ENCODE measurements at places on chromosomes 3 and 15. TPM values are rescaled to one million over a fixed set of nuclear protein-coding genes. Genes with fewer than 3 reads are reported as not detected.
A peak's percentile ranks its signal among the peaks of the same experiment; 100 is the strongest.

DNA sequence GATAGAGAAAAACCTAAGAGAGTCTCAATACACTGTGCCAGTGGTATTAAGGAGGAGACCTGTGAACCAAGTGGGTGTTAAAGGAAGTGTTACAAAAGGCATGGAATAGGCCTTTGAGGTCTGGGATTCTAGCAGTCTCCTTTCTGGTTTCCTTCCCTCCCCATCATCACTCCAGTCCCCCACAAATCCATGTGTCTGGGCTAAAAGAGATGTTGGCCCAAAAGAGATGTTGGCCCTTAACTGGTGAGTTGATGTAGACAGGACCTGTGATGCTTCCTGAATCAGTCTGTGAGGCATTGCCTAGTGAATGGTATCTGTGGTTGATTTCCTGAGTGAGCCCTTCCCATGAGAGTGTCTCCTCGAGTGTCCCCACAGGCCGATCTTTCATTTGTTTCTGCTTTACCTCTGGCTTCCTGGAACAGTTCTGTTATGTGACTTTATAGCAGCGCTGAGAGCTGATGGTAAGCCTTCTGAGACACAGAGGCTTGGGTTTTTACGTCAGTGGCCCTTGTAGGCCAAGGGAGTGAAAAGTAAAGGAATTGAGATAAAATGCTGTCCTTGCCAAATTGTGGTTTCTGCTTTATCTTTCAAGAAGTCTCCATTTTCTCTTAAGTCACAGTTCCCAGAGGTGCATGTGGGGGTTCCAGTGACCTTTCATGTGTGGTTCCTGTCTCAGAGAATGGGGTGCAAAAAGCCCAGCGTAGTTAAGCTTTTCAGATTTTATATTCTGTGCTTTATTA lies 87.8 kb downstream of the KLHL25 start:
- H3K4me3 ChIP-seq = peak overlapping the region; percentile 27
- H3K4me1 ChIP-seq = peaks cover 71% of the 10 kb centered on the region
- no peak for DNase-seq
- peak overlapping the region; percentile 83 for H3K27ac ChIP-seq
- H3K36me3 ChIP-seq = no peaks in the 10 kb centered on the region

- no peak overlapping the region for H3K4me3 ChIP-seq
- peaks cover 7% of the 10 kb centered on the region for H3K4me1 ChIP-seq
- no peak for DNase-seq
- H3K27me3 ChIP-seq = no peaks in the 10 kb centered on the region
- H3K27ac ChIP-seq = no peak overlapping the region
These were observed 82.0 kb downstream of the USF3 start for GRCh38 chr3:113614402-113614801.

Gene SPINK8
- not detected for total RNA-seq

- peak within 1 kb of the TSS; percentile 68 for H3K4me3 ChIP-seq
- peak within 1 kb of the TSS; percentile 99 for H3K27ac ChIP-seq
- no peaks in the 10 kb centered on the region for H3K27me3 ChIP-seq
- H3K4me1 ChIP-seq = peaks cover 32% of the 10 kb centered on the region
- no peaks in the 10 kb centered on the region for H3K36me3 ChIP-seq
- peak; percentile 88 for DNase-seq
These were observed at the start of gene MAPK6 for GRCh38 chr15:52018693-52019393. Gene MAPK6, plus strand, starts transcription at chr15:52019219. Its CDS starts 27,242 bp downstream, at chr15:52046461.

Gene NECTIN3
- 4.3 TPM for total RNA-seq

DNA sequence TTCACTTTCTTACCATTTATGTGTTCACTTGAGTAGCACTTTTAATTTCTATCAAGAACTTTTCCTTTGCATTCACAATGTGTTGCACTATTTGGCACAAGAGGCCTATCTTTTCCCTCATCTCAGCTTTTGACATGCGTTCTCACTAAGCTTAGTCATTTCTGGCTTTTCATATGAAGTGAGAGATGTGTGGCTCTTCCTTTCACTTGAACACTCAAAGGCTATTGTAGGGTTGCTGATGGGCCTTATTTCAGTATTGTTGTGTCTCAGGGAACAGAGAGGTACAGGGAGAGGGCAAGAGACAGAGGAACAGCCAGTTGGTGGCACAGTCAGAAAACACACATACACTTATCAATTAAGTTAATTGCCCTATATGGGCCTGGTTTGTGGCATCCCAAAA lies 127.4 kb upstream of the MLF1 start:
- no peak overlapping the region for H3K27ac ChIP-seq
- no peaks in the 10 kb centered on the region for H3K4me1 ChIP-seq
- no peak for DNase-seq
- H3K36me3 ChIP-seq = no peaks in the 10 kb centered on the region
- no peaks in the 10 kb centered on the region for H3K27me3 ChIP-seq

Gene HDC
- total RNA-seq = not detected

- DNase-seq = no peak
- H3K27ac ChIP-seq = no peak overlapping the region
These were observed 22.1 kb downstream of the SATB1 start for GRCh38 chr3:18403061-18403460.

- no peak overlapping the region for H3K4me3 ChIP-seq
- H3K36me3 ChIP-seq = no peaks in the 10 kb centered on the region
- H3K27me3 ChIP-seq = peaks cover 3% of the 10 kb centered on the region
These were observed 179.2 kb upstream of the PROK2 start for GRCh38 chr3:71964170-71964569.

DNA sequence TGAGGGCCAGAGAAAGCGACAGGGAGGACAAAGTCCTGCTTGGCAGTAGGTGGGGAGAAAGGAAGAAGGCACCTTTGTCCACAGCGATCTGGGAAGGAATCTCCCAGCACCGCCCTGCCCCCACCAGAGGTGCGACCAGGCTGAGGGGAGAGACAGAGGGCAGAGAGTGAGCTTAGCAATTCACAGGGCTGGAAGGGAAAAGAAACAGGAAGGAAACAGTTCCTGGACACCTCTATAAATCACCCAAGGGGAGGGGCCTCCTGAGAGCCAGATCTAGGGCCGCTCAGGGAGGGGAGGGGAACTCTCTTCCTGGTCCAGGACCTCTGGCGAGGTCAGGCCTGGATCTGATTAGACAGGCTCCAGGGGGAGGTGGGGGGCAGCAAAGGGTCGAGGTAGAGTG lies 35.4 kb downstream of the RNU5B-1 start:
- no peaks in the 10 kb centered on the region for H3K36me3 ChIP-seq
- H3K4me3 ChIP-seq = no peak overlapping the region
- H3K27me3 ChIP-seq = no peaks in the 10 kb centered on the region
- no peak for DNase-seq

DNA sequence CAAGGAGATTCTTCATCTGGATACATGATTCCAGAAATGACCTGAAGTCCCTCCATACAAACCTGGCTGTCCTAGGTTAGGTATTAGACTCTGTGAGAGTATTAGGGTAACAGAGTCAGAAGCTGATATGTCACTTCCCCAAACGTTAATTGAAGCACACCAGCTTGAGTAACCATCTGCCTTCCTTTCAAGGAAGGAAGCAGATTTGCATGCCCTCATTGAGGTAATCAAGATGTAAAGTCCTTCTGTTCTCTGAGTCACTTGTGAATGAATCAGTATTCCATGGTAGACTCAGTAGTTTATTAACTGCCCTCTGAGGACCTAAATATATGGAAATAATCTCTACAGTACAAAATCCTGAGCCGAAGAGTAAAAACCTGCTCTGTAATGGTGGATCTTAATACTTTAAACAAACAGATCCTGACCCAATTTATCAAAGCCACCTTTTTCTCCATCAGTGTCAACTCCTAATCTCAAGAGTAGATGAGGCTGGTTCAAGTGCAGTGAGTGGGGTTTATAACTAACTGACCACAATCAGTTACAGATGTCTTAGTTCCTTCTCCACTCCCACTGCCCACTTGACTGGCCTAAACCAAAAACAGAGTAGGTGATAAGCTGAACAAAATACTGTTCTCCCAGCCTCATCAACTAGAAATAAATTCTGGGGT lies 246.2 kb upstream of the CHRM5 start:
- no peak for DNase-seq
- no peak overlapping the region for H3K4me3 ChIP-seq
- no peaks in the 10 kb centered on the region for H3K4me1 ChIP-seq
- no peak overlapping the region for H3K27ac ChIP-seq
- no peaks in the 10 kb centered on the region for H3K27me3 ChIP-seq

- H3K4me3 ChIP-seq = no peak overlapping the region
- no peak overlapping the region for H3K27ac ChIP-seq
- no peak for DNase-seq
- peaks cover 26% of the 10 kb centered on the region for H3K4me1 ChIP-seq
- H3K27me3 ChIP-seq = no peaks in the 10 kb centered on the region
These were observed 165.3 kb downstream of the PLCL2 start for GRCh38 chr3:17050071-17050470.

Gene TMEM40
- 0.62 TPM for total RNA-seq

Gene UBAP1L
- 0.84 TPM for total RNA-seq

GRCh38 chr15:81497238-81497637 lies 123.2 kb upstream of the TMC3 start:
- H3K27me3 ChIP-seq = no peaks in the 10 kb centered on the region
- no peak overlapping the region for H3K27ac ChIP-seq
- no peaks in the 10 kb centered on the region for H3K36me3 ChIP-seq
- no peaks in the 10 kb centered on the region for H3K4me1 ChIP-seq

DNA sequence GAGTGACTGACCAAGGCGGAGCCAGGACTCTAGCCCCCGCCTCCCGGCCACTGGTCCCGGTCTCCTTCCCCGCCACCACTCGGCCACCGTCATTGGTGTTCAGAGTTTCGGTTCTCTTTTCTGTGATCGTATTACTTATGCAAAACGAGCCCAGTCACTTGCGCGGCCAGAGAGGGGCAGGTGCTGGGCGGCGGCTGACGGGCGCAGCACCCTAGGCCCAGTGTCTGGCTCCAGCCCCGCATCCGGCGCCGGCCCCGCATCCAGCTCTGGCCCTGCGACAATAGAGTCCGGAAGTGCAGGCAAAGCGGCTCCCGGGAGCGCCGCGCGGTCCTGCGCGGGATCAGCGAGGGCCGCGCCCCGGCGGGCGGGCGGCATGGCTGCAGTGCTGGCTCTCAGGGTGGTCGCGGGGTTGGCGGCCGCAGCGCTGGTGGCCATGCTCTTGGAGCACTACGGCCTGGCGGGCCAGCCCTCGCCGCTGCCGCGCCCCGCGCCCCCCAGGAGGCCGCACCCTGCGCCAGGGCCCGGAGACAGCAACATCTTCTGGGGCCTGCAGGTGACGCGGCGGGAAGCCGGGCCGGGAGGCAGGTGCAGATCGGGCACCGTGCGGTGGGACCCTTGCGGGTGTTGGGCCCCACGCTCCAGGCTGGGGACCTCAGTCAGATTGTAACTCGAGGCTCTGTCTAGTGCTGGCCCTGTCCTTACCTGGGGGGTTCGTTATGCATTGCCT lies at the start of gene TMEM62:
TSS of gene TMEM62 (plus strand) at position 157 of the 727 bp plus-strand sequence. CDS start at position 374, 217 bp downstream.
- DNase-seq = peak; percentile 83
- peak within 1 kb of the TSS; percentile 70 for H3K27ac ChIP-seq
- H3K4me3 ChIP-seq = peak within 1 kb of the TSS; percentile 72
- peaks cover 13% of the 10 kb centered on the region for H3K4me1 ChIP-seq
- no peaks in the 10 kb centered on the region for H3K27me3 ChIP-seq

Gene ULK4
- total RNA-seq = 2.0 TPM

- no peak overlapping the region for H3K27ac ChIP-seq
- no peak overlapping the region for H3K4me3 ChIP-seq
- no peak for DNase-seq
- H3K27me3 ChIP-seq = no peaks in the 10 kb centered on the region
- H3K36me3 ChIP-seq = no peaks in the 10 kb centered on the region
These were observed 190.3 kb upstream of the LMCD1 start for GRCh38 chr3:8311321-8311720.

Gene C3orf70
- total RNA-seq = 0.42 TPM

Gene P2RY1
- 0.66 TPM for total RNA-seq

DNA sequence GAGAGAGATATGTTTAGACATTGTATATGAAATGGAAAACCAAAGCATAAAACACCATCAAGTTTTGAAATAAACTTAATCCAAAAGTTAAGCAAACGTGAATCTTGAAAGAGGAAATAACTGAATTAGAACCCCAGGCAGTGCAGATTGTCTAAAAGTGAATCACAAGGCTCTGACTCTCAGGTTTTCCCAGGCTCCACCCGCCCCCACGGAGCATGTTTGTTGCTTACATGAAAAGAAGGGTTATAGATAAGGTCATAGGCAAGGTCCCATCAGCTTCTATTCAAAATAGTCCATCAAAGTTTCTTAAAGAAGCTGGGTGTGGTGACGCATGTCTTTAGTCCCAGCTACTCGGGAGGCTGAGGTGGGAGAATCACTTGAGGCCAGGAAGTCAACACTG lies 29.0 kb upstream of the SLMAP start:
- no peak for DNase-seq
- no peaks in the 10 kb centered on the region for H3K36me3 ChIP-seq
- no peaks in the 10 kb centered on the region for H3K4me1 ChIP-seq
- no peaks in the 10 kb centered on the region for H3K27me3 ChIP-seq
- no peak overlapping the region for H3K4me3 ChIP-seq
- H3K27ac ChIP-seq = no peak overlapping the region

DNA sequence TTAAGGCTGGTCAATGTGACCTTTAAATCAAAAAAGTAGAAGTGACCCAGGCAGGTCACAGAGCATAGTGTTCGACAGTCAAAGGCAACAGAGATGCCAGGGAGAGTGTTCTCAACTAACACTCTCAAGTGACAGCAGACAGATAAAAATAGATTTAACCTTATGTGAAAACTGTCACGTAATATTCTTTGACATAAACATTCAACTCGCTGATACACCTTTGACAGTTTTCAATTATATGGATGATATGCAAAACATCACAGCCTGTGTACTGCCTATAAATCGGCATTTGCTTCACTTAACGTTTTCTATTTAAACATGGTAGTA lies 15.5 kb downstream of the PDZRN3 start:
- H3K4me1 ChIP-seq = peaks cover 83% of the 10 kb centered on the region
- no peaks in the 10 kb centered on the region for H3K27me3 ChIP-seq
- H3K4me3 ChIP-seq = peak overlapping the region; percentile 24
- no peaks in the 10 kb centered on the region for H3K36me3 ChIP-seq

- H3K27ac ChIP-seq = no peak overlapping the region
- no peak for DNase-seq
- H3K36me3 ChIP-seq = no peaks in the 10 kb centered on the region
- no peaks in the 10 kb centered on the region for H3K4me1 ChIP-seq
- H3K27me3 ChIP-seq = no peaks in the 10 kb centered on the region
- H3K4me3 ChIP-seq = no peak overlapping the region
These were observed 26.0 kb upstream of the MCTP2 start for GRCh38 chr15:94205366-94205765.

DNA sequence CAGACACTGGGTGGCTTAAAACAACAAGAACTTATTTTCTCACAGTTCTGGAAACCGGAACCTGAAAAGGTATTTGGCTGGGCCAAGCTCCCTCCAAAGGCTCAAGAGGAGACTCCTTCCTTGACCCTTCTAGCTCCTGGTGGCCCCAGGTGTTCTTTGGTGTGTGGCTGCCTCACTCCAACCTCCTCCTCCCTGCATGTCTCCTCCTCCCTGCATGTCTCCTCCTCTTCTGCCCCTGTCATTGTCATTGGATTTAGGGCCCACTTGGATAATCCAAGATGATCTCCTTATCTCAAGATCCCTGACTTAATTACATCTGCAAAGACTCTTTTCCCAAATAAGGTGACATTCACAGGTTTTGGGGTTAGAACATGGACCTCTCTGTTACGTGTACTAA lies 69.8 kb upstream of the MFGE8 start:
- no peaks in the 10 kb centered on the region for H3K36me3 ChIP-seq
- peak overlapping the region; percentile 57 for H3K27ac ChIP-seq
- H3K4me1 ChIP-seq = peaks cover 9% of the 10 kb centered on the region
- no peaks in the 10 kb centered on the region for H3K27me3 ChIP-seq
- no peak overlapping the region for H3K4me3 ChIP-seq
- no peak for DNase-seq

GRCh38 chr3:72238010-72238691 lies 453.2 kb upstream of the PROK2 start:
- no peaks in the 10 kb centered on the region for H3K27me3 ChIP-seq
- no peaks in the 10 kb centered on the region for H3K36me3 ChIP-seq
- peaks cover 12% of the 10 kb centered on the region for H3K4me1 ChIP-seq
- no peak overlapping the region for H3K4me3 ChIP-seq
- H3K27ac ChIP-seq = no peak overlapping the region

Gene PCBP4
- total RNA-seq = 197 TPM

Gene DMXL2
- 2.5 TPM for total RNA-seq

Data from gastrocnemius medialis (tissue), 4 donors.